T-cell (primary cell): ENCODE measurements at places on chromosomes 2 and 18. TPM values are rescaled to one million over a fixed set of nuclear protein-coding genes. Genes with fewer than 3 reads are reported as not detected.

The PRKAG3 gene
- not detected for total RNA-seq

- DNase-seq, result peak; percentile 8
Observed at GRCh38 chr2:219612577-219613286, 14.7 kb upstream of the SLC4A3 start.

GRCh38 chr18:59060551-59060950 lies 79.1 kb upstream of the SEC11C start:
- DNase-seq, result no peak

The ALK gene
- total RNA-seq, result not detected

- DNase-seq, result peak; percentile 42
Observed at GRCh38 chr18:77068321-77069312, 64.0 kb downstream of the MBP start.

DNA sequence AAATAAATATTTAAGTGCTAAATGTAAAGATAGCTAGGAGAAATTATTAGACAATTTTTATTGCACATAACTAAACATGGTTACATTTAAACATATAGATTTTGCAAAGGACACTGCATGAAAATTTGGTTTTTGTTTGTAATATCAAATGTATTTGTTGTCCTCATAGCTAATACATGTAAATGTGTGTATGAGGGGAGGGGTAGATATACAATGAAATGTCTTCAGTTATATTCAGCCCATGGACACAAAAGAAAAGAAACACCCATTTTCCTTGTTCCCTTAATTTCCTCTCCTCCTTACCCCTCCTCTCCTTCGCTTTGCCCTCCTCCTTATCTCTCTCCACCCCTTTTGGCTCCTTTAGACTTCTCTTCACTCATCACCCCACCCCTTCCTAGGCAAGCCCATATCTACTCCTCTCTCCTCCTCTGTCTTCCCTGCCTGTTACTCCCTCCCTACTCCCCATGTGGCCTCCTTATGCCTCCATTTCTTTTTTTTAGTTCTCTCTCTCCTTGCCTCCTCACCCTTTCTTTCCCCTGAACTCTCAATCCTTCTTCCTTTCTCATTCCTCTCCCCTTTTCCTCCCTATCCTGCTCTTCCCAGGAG lies 1.4 kb downstream of the COL3A1 start:
- DNase-seq, result no peak

The SKA1 gene
- total RNA-seq, result 1.5 TPM

- no peak for DNase-seq
Observed at GRCh38 chr2:58606799-58607198, 365.7 kb upstream of the FANCL start.

The ID2 gene
- total RNA-seq, result 119 TPM

The HOXD3 gene
- not detected for total RNA-seq

DNA sequence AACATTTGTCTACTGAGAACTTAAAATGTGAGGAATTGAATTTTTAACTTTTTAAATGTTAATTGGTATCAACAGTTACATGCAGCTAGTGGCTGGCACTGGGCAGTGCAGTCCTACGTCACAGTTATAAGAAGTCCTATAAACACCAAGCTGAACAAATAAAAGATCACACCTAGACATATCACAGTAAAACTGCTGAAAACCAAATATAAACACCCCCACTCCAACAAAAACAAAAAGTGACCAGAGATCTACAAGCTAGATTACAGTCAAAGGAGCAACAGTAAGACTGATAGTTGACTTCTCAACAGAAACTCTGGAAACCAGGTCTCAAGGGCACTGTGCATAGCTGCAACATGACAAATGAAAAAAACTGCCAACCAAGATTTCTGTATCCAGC lies 19.4 kb downstream of the TLK1 start:
- DNase-seq, result no peak

The SLC40A1 gene
- total RNA-seq, result 43.7 TPM

The CNPPD1 gene
- 86.5 TPM for total RNA-seq
